Activated naive CD4-positive, alpha-beta T cell (primary cell): ENCODE measurements at places on chromosomes 5 and 9.

DNA sequence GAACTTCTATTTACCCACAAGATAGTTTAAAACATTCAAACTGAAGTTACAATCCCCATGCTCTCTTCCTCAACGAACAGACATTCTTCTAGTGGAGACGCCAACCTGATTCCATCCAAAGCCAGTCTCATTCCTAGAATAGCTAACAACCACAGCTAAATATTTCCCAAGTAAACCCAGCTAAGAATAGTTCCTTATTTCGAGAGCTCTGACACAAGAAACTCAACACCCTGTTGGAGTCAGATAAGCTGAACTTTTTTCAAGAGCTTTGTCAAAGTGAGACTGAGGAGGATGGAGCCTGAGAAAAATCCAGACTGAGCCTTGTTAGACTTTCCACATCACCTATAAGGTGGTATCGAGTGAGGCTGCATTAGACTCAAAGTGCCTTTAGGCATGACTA lies 56.7 kb upstream of the RPS23 start:
- DNase-seq, result no peak

GRCh38 chr5:168295574-168296201 lies 4.2 kb downstream of the WWC1 start:
- no peak for DNase-seq

DNA sequence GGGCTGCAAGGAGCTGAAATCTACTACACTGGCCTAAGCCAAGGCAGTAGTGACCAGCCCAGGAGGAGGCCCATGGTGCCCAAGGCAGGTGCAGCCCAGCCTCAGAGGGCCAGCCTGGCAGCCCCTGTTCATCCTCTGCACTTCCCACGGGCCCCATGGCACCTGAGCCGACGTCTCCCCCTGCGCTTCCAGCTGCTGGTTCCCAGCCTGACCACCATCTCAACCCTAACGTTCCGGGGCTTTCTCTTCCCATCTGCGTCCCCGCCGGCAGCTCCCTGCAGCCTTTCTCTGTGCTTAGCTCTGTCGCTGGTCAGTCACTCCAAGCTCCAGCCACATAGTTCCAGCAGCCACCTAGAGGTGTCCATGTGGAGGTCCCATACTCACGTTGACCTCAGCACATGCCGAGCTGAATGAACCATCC lies 105.5 kb upstream of the LMX1B start:
- no peak for DNase-seq

DNA sequence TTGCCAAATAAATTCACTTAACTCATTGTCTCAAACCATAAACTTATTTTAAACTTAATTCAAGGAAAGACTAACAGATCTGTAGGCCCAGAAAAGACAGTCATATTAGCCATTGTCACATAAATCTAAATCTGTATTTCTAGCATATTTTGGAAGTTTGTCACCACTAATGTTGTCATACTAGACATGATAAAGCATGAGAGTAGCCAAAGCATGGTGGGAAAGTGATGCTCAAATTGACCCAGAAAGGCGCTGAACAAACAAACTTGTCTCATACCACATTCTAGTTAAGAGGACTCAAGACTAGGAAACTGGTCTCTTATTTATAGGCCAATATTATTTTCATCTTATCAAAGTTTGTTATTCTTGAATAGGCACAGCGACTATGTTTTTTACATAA lies 99.4 kb downstream of the VCAN start:
- DNase-seq, result no peak

- DNase-seq, result no peak
These were observed 229.9 kb downstream of the PIK3R1 start for GRCh38 chr5:68445257-68446069.

GRCh38 chr9:34651876-34652601 lies at the start of gene IL11RA:
TSS of gene IL11RA (plus strand) at chr9:34652185. CDS start at chr9:34655218, 3,033 bp downstream.
- no peak for DNase-seq

DNA sequence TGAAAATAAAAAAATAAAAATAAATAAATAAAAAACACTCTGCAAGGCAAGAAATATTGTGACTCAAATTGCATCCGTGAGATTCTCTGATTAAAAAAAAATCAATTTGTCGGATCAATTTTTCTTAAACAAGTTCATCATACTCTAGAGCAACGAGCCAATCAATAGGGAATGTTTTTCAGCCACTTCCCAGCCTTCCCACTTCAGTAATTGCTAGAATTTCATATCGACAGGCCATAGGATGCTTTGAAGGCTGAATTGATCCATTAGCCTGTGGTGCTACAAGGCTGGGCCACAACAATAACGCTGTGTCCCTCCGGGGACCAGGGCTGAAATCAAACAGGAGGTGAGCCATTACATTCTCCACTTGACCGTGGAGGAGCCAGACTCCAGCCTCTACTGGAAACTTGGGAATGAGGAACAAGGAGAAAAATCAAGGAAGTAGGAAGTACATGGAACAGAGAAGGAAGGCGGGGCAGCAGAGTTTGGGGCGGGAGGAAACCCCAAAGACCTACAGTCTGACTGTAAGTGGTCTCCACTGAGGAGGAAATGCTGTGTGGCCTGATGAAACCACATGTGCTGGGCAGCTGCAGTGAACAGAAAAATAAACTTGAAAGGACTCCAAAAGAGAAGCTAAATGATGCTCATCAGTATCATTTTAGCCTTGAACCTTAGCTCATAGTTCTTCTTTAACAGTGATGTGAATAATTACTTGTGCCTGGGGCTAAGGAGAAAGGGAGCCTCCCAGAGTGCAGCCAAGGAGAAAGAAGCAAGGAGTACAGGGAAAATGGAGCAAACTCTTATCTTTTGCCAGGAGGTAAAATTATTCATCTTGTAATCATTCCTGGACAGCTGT lies 308.6 kb downstream of the TLE1 start:
- DNase-seq, result no peak

DNA sequence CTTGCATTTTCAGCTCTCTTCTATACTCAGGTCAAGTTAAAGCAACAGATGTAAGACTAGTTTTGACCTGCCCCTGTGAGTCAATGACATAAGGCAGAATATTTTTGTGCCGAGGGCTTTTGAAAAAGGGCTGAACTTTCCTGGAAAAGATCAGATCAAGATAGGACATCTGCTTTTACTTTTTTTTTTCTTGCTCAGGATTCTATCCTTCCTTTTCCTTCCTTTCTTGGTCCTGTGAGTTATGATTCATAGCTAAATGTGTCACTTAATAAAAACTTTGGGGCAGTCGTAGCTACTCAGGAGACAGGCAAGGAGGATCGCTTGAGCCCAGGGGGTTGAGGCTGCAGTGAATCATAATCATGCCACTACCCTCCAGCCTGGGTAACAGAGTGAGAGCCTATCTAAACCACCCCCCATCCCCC lies 84.3 kb upstream of the BRINP1 start:
- DNase-seq, result no peak

GRCh38 chr5:59666440-59667068 lies 227.0 kb downstream of the PDE4D start:
- no peak for DNase-seq

DNA sequence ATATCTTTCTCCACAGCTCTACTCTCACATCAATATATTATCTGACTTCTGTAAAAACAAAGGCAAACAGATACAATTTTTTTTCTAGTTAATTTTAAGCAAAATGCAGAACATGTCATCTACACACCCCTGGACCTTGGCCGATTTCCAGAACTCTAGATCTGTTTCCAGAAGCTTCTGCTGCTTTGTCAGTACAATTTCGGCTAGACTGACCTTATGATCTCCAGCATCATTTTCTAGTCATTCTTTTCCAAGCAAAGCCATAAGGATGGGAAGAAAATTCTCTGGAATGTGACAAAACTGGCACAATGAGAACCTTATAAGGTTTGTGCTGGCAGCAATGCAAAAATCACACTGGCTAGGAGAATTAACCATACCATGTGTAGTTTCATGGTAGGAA lies 132.8 kb upstream of the MPDZ start:
- no peak for DNase-seq

DNA sequence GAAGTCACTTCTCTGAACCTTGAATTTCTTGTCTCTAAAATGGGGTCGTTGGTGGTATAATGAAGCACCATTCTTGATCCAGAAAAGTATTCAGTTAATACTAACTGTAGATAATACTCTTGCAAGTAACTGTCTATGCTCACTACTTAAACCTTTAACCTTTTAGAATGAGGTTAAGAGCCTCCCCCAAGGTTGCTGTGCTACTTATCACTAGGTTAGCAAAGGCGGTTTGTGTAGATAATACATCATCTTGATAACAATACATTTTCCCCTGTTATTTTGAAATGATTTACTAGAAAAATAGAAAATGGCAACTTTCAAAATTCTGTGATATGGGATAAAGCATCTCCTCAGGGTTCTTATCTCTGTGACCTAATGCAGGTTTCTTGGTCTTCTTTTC lies 12.6 kb downstream of the MAP3K1 start:
- no peak for DNase-seq

GRCh38 chr5:68628082-68628814 lies 412.7 kb downstream of the PIK3R1 start:
- no peak for DNase-seq

DNA sequence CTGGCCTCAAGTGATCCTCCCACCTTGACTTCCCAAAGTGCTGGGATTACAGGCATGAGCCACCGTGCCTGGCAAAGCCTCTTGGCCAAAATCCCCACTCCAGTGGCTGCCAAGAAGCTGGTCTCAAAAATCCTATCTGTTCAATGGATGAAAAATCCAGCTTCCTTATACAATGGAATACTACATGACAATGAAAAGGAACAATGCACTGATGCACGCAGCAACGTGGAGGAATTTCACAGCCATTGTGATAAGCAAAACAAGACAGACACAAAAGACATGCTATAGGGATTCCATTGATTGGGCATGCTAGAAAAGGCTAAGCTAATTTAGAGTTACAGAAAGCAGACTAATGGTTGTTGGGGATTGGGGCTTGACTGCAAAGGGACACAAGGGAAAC lies 13.1 kb upstream of the SFXN1 start:
- DNase-seq, result no peak

GRCh38 chr5:174706997-174707572 lies 17.3 kb upstream of the MSX2 start:
- no peak for DNase-seq

GRCh38 chr9:127680846-127681245 lies 25.9 kb upstream of the CFAP157 start:
- no peak for DNase-seq

- DNase-seq, result no peak
These were observed 18.2 kb downstream of the ATP10B start for GRCh38 chr5:160833806-160834205.

DNA sequence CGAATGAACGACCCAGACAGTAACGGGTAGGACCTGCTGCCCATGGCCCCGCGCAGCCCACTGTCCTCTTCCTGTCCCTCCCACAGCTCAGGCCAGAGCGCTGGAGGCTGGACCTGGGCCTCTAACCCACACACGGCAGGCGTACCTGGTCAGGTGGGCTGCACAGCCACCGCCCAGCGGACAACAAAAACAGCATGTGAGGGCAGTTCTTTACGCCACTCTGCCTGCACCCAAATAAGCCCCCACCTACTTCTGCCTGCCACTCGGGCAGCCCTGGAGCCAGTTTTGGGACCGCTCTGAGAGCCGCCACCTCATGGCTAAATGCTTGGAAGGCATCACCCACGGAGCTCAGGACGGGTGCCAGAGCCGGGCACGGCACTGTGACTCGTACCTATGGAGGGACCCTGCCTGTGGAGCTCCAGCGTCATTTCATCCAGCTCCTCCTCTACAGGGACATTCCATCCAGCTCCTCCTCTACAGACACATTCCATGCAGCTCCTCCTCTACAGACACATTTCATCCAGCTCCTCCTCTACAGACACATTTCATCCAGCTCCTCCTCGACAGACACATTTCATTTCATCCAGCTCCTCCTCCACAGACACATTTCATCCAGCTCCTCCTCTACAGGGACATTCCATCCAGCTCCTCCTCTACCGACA lies 18.9 kb downstream of the CLPTM1L start:
- no peak for DNase-seq

DNA sequence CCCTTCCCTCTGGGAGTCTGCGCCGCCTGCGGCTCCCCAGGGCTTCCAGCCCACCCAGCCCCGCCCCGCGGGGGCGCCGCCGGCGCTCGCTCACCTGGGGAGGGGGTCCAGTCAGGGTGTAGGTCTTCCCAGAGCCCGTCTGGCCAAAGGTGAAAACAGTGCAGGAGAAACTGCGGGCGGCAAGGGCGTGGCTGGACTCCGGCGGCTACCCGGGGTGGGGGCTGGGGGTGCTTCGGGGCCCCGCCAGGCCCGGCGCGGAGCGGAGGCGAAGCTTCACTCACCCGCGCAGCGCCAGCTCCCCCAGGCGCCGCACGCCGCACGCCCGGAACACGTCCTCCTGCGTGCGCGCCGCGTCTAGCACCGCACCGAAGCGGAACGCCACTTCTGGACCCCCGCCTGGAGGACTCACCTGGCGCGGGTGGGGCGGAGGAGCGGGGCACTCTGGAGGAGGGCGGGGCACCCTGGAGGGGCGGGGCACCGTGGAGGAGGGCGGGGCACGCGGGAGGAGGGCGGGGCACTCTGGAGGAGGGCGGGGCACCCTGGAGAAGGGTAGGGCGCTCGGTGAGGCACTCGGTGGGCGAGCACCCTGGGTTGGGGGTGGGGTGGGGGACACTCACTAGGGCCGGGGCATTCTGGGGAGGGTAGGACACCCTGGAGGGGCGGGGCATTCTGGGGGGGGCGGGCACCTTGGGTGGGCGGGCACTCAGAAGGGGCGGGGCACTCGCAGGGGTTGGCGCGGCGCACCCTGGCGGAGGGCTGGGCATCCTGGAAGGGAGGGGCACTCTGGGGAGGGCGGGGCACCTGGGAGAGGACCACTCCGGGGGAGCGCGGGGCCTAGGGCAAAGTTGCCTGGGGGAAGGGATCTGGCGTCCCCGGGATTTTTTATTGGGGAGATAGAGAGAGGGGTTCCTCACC lies 814 bp downstream of the KIF12 start:
- no peak for DNase-seq
